GM23338 (cell line): ENCODE measurements at places on chromosomes 6 and 20. TPM values are rescaled to one million over a fixed set of nuclear protein-coding genes. Genes with fewer than 3 reads are reported as not detected.

GRCh38 chr6:8944548-8944947 is 509.2 kb upstream of the SLC35B3 start:
- H3K27ac ChIP-seq: no peak overlapping the region
- no peak for DNase-seq
- H3K4me3 ChIP-seq: no peak overlapping the region
- H3K36me3 ChIP-seq: no peaks in the 10 kb centered on the region

GRCh38 chr6:56073315-56073714 is 174.1 kb downstream of the COL21A1 start:
- no peak overlapping the region for H3K27ac ChIP-seq
- no peak for DNase-seq
- no peaks in the 10 kb centered on the region for H3K36me3 ChIP-seq
- H3K27me3 ChIP-seq: no peaks in the 10 kb centered on the region
- H3K4me1 ChIP-seq: no peaks in the 10 kb centered on the region

DNA sequence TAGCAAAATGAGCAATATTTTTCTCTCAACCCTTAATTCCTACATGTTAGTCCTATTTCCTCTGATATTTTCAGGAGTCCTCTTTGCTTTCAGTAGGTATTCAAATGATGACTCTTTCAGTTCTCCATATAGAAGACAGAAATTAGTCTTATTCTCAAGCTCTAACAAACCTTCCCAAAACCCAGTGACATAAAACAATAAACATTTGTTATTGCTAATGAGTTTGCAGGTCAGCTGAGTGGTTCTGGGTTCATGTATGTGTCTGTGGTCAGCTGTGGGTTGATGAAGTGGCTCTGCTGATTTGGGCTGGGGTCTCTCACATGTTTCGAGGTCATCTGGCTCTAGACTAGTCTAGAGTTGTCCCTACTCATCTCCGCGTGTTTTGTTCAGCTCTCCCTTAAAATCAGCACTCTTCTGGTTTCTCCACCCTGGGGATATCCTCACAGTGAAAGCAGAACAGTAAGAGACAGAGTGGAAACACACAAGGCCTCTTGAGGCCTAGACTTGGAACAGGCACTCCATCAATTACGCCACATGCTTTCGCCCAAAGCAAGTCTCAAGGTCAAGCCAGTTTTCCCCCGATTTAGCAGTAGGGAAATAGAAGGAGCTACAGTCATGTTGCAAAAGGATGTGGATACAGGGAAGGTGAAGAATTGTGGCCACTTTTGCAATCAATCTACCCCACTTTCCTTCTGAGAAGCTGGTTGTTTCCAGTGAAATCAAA is 273.0 kb downstream of the PLCB1 start:
- no peak for DNase-seq
- no peaks in the 10 kb centered on the region for H3K27me3 ChIP-seq
- no peaks in the 10 kb centered on the region for H3K4me1 ChIP-seq
- H3K36me3 ChIP-seq: no peaks in the 10 kb centered on the region
- H3K4me3 ChIP-seq: no peak overlapping the region

DNA sequence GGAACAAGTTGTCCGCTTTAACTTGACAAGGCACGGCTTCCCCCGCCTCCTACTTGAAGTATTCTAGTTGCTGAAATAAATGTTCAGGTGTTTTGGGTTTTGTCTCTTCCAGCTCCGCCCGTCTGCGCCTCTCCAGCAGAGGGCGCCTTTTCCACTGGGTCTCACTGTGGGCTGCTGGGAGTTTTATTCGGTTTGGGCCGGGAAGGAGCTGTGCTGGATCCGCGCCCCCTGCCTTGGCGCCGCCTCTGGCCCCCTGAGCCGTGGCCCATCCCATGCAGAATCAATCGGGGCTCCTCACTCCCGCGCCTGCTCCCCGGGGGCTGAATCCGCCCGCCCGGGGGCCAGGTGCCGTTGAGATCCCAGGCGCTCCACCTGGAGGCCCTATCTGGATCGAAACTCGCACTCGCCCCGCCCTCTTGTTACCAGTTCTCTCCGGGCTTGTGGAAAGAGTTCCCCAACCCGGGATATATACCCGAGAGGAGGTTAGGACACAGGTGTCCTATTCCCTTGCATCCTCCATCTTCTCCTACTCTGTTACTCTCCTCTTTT is 51.0 kb upstream of the TCF21 start:
- no peaks in the 10 kb centered on the region for H3K27me3 ChIP-seq
- peak overlapping the region; percentile 51 for H3K4me3 ChIP-seq
- no peak overlapping the region for H3K27ac ChIP-seq
- H3K36me3 ChIP-seq: no peaks in the 10 kb centered on the region

- DNase-seq: no peak
- H3K4me3 ChIP-seq: no peak overlapping the region
- no peaks in the 10 kb centered on the region for H3K4me1 ChIP-seq
- no peak overlapping the region for H3K27ac ChIP-seq
- no peaks in the 10 kb centered on the region; the same call in 1 of the 2 replicates for H3K36me3 ChIP-seq
These were observed 55.9 kb downstream of the IL22RA2 start for GRCh38 chr6:137117581-137117980.

DNA sequence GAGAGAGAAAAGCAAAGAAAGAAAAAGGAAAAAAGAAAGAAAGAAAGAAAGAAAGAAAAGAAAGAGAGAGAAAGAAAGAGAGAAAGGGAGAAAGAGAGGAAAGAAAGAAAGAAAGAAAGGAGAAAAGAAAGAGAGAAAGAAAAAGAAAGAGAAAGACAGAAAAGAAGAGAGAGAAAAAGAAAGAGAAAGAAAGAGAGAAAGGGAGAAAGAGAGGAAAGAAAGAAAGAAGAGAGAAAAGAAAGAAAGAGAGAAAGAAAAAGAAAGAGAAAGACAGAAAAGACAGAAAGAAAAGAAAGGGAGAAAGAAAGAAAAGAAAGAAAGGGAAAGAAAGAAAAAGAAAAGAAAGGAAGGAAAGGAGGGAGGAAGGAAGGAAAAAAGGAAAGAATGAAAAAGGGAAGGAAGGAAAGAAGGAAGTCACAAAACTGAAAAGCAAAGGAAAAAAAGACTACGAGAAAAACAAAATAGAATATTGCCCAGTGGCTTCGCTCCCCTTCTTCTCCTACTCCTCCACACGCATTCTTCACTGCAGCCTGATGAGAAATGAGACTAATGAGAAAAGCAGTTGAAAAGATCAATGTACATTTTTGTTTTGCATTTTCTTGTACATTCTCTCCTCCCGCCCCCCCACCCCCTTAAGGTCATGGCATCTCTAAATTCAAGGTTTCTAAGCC is 170.0 kb downstream of the SOD2 start:
- H3K4me3 ChIP-seq: no peak overlapping the region
- no peaks in the 10 kb centered on the region for H3K4me1 ChIP-seq
- DNase-seq: no peak
- no peak overlapping the region for H3K27ac ChIP-seq
- no peaks in the 10 kb centered on the region for H3K27me3 ChIP-seq

- DNase-seq: no peak
- H3K27me3 ChIP-seq: peaks cover 15% of the 10 kb centered on the region
- H3K4me3 ChIP-seq: no peak overlapping the region
- no peak overlapping the region for H3K27ac ChIP-seq
- peaks cover 17% of the 10 kb centered on the region for H3K4me1 ChIP-seq
These were observed 2.2 kb upstream of the TAP2 start for GRCh38 chr6:32840604-32841246.

DNA sequence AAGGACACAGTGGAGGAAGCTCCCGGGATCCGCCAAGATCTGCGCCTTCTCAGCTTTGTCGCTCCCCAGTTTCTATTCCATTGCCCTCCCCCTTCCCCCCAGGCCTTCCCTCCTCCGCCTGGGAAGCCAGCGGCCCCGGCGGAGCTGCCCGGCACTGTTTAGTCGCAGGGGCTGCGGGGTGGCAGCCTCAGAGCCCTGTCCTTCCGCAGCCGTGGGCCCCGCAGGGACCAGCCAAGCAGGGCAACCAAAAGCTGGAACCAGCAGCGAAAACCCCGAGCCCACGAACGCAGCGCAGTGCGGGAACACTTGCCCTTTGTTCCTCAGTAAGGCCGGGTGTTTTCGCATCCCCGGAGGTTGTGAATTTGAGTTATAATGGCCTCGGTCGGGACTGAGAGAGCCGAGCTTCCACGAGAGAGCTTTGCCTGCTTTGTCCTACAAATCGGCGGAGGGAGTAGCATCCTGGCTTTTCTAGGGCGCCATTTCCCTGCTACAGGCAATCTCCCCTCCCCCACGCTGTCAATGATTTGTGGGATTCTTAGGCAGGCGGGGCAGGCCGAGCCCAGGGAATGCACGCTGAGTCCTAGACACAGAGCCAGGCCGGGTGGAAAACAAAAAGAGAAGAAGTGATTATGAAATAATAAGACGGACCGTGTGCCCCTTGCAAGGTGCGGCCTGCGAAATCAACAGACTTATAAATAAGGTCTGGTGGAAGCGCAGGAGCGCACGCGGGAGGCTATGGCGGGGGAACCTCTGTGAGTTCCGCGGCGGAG is 4.0 kb upstream of the TUBB2B start:
- no peaks in the 10 kb centered on the region for H3K36me3 ChIP-seq
- H3K4me3 ChIP-seq: peak overlapping the region; percentile 93
- H3K4me1 ChIP-seq: peaks cover 54% of the 10 kb centered on the region

GRCh38 chr6:56540232-56541029 is 102.3 kb downstream of the DST start:
- peaks cover 48% of the 10 kb centered on the region for H3K4me1 ChIP-seq
- H3K27me3 ChIP-seq: no peaks in the 10 kb centered on the region
- no peaks in the 10 kb centered on the region for H3K36me3 ChIP-seq
- no peak for DNase-seq
- no peak overlapping the region for H3K4me3 ChIP-seq

DNA sequence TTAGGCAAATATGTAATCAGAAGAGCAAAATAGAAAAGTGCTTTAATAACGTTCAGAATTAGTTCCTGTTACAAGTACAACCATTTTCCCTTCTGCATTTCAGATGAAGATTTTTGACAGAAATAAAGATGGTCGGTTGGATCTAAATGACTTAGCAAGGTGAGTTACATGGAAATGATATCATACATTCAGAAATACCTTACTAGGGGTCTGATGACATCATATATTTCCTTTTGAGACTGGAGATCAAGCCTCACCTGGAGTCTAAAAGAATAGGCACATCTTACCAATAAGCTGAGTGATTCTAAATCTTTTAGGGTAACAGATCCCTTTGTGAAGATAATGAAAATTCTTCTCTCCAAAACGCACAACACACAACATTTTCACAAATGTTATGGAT is 29.8 kb downstream of the SCGN start:
- no peaks in the 10 kb centered on the region; the same call in 1 of the 2 replicates for H3K36me3 ChIP-seq
- H3K27me3 ChIP-seq: no peaks in the 10 kb centered on the region
- H3K4me3 ChIP-seq: no peak overlapping the region

DNA sequence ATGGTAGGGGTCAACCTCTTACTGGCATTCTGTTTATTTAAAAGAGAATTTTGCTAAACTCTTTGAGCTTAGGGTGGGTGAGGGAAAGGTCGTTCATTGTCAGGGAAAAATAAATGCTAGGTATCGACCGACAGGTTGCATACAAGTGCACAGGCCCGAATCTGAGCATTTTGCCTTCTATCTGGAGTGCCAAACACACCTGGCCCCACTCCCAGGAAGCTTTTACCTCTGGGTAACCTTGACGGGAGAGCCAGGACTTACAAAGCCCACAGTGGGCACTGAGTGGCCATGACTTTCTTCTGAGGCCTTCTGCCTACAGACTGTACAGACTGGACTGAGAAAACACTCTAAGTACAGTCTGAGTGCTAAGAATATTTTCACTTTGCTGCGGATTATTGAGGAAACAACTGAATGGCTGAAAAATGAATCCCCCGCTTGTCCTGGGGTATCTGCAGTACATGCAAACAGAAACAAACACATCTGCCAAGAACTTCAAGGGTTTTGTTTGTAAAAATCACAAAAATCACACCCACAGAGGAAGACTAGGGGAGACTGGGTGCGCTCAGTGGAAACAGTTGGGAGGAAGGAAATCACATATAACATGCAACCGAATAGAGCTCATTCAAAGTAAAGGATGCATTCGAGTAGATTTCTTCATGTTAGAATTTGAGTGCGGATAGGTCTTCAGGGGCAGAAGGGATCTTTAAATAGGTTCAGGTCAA is 152.8 kb downstream of the NFATC2 start:
- no peaks in the 10 kb centered on the region for H3K36me3 ChIP-seq
- H3K4me1 ChIP-seq: peaks cover 46% of the 10 kb centered on the region
- peak overlapping the region; percentile 80 for H3K27ac ChIP-seq
- no peak for DNase-seq
- H3K27me3 ChIP-seq: no peaks in the 10 kb centered on the region

- H3K27ac ChIP-seq: no peak overlapping the region
- no peak for DNase-seq
- H3K27me3 ChIP-seq: no peaks in the 10 kb centered on the region
- H3K4me1 ChIP-seq: peaks cover 6% of the 10 kb centered on the region; the same call in 1 of the 2 replicates
- H3K36me3 ChIP-seq: no peaks in the 10 kb centered on the region
These were observed 60.8 kb downstream of the STX11 start for GRCh38 chr6:144211160-144211559.

DNA sequence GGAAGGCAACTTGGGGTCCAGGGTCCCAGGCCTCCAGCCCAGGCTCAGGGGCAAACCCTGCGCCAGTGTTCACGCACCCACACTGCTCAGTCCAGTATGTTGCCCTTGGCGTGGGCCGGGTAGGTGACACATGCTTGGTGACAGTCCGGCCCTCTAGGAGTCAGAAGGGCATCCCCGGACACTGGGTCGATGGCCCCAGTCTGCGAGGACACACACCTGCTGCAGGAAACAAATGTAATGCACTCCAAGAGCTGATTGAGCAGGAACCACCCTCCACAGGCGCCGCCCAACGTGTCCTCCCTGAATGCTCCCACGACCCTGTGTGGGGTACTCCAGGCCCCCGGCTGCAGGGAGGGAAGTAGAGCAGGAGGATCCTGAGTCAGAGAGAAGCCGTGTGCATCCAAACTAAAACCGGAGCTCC is 160.7 kb downstream of the DLL1 start:
- no peaks in the 10 kb centered on the region for H3K4me1 ChIP-seq
- DNase-seq: no peak
- H3K27me3 ChIP-seq: no peaks in the 10 kb centered on the region
- H3K4me3 ChIP-seq: no peak overlapping the region
- no peaks in the 10 kb centered on the region for H3K36me3 ChIP-seq

The HSPA1L gene
- 0.50 and 0.83 TPM in 2 replicates for total RNA-seq

The SNAP25 gene
- total RNA-seq: 0.78 and 1.3 TPM in 2 replicates

The OXT gene
- total RNA-seq: not detected in 2 replicates

The FITM2 gene
- total RNA-seq: 1.6 and 3.5 TPM in 2 replicates

The DEFB124 gene
- total RNA-seq: 0.52 TPM in 1 of 2 replicates, not detected in the other

The STX11 gene
- 0.08 and 0.35 TPM in 2 replicates for total RNA-seq

The SEL1L2 gene
- total RNA-seq: not detected in 2 replicates

The HLA-G gene
- 1.5 and 2.8 TPM in 2 replicates for total RNA-seq

The PSORS1C2 gene
- not detected in 2 replicates for total RNA-seq

The PFDN4 gene
- 105 and 196 TPM in 2 replicates for total RNA-seq

The WFDC10B gene
- total RNA-seq: not detected in 2 replicates
